Right ventricle myocardium inferior (tissue), 1 donor: ENCODE measurements at places on chromosomes 2 and 18.

DNA sequence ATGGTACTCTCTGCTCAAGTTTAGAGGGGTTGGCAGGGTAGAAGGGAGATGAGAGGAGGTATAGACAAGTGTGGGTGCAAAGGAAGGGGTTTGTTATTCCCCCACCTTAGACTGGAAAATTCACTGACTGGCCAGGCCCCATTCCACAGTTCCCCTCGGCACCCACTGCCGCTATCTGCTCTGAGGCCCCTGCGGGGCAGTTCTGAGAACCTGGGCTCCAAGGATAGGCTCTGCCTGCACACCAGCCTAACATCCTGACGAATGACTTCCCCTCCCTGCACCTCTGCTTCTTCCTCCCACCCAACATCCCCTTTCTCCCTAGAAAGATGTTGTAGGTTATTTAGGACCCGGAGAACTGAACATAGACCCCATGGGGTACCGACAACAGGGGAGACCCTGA is 303.9 kb upstream of the HDAC4 start:
- no peak for DNase-seq

GRCh38 chr18:48355276-48356115 is 53.7 kb downstream of the ZBTB7C start:
- DNase-seq = no peak

DNA sequence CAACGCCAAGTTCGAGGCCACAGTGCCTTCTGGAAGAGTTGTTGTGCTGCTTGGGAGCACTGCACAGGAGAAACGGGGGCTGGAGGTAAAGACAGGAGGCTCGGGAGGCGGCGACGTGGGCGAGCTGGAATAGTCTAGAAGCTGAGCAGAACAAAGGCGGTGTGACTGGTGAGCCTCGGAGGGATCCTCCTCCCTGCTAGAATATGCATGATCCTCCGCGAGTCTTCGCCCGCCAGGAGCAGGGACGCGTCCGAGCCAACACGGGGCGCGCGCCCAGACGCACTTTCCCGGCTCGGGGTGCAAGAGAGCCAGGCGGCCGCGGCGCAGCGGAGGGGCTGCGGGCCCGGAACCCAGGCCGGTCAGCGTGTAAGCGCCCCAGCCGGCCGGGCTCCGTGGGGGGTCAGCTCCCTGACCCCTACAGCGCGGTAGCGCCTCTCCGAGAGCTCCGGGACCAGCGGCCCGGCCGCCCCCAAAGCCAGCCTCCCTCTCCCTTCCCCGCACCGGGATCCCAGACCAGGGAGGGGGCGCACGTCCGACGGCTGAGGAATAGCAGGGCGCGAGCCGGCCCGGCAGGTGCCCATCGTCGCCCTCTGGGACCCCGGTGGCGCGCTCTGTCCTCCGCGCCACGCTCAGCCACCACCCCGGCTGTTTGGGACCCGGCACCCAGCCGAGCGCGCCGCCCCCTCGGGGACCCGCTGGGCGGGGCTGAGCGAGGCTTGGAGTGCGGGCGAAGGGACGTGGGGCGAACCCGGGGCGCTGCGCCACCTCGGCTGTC is 62.5 kb downstream of the GNAL start:
- DNase-seq = no peak

DNA sequence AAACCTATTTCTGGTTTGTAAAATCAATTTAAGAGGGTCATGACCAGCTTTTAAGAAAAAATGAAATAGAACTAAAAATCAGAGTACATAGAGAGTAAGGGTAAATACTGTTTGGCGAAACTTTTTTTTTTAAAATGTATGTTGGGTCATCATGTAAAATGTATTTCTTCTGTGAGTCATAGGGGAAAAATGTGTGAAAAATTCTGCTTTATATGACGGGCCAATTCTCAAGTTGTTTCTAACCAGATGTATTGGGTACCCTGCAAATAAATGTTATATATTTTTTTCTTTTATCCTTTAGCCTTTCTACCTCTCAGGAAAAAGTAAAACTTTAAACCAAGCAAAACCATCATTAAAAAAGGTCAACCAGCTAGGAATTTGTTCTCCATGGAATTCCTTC is 13.9 kb downstream of the AFTPH start:
- no peak for DNase-seq

DNA sequence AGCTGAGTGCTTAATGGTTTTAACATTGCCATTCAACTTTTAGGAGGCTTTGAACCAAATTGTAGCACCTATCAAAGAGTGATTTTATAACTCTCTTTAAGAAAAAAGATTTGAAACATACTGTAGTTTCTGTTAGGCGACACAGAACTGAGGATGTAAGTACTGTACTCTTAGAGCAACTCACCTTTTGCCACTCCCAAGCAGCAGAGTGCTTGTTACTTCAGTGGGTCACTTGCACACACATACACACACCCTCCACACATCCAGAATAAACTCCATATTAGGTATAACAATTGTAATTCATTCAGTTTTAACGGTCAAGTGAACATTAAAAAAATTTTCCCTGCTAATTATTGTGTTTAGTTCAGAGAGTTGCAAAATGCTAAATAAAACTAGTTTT is 118.3 kb downstream of the CAMKMT start:
- no peak for DNase-seq

GRCh38 chr2:182259629-182260150 is 167.1 kb downstream of the PDE1A start:
- no peak for DNase-seq

GRCh38 chr2:38619458-38620164 is 16.9 kb upstream of the HNRNPLL start:
- DNase-seq = no peak

GRCh38 chr2:11492720-11493119 is 26.8 kb upstream of the E2F6 start:
- DNase-seq = no peak

GRCh38 chr2:38665854-38666555 is at the start of gene GALM:
GALM (plus strand) TSS chr2:38666114; CDS start chr2:38666162, 48 bp downstream.
- DNase-seq = peak; percentile 88

- DNase-seq = peak; percentile 78
These were observed 44.7 kb downstream of the MRPS5 start for GRCh38 chr2:95076705-95077529.

DNA sequence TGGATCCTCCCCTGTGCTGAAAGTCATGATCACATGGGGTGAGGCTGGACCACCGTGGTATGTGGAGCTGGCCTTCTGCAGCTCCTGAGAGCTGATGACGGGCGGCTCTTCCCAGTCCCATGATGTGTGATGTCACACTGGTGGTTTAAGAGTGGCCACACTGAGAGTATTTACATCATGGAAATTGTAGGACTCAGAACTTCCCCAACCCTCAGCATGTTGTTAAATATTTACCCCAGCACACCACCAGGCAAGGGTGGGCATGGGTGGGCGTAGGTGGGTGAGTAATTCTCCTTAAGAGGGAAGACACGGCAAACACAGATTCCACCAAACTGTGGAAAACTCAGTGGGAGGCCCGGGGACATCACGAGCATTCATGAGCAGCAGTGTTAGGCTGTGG is 106.8 kb downstream of the ALPK2 start:
- DNase-seq = no peak

DNA sequence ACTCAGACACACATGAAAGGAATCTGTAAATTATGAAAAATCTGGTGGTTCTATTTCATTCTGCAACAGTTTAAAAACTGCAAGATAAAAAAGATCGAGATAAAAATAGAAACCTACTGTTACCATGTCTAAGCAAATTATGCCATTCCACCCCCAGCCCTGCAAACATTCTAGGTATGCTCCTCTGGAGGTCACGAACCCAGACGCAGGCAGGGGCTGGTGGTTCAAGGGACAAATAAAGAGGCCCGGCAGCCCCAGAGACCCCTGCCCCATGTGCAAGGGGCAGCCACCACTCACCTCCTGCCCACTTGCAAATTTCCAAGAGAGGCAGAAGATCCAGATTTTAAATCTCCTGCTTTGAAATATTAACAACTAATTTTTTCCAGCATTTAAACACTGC is 210.5 kb downstream of the ANAPC1 start:
- no peak for DNase-seq

GRCh38 chr2:113765276-113765675 is 8.8 kb upstream of the SLC35F5 start:
- DNase-seq = no peak

DNA sequence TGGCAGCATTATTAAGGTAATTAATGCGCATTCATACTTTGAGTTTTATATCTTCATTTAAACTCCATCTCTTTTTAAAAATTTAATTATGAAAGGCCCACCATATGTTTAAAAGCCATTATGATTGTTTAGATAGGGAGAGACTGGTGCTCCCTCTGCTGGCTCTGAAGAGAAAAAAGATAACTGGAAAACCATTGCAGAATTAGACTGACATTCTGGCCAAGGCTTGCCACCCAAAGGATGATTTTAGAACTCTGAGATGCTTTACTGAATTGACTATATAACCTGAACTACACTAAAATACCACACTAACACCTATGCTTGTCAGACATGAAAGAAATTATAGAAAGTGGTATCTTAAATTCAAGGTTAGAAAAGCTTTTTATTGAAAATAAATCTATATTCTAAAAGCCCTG is 127.6 kb upstream of the SPOPL start:
- no peak for DNase-seq

DNA sequence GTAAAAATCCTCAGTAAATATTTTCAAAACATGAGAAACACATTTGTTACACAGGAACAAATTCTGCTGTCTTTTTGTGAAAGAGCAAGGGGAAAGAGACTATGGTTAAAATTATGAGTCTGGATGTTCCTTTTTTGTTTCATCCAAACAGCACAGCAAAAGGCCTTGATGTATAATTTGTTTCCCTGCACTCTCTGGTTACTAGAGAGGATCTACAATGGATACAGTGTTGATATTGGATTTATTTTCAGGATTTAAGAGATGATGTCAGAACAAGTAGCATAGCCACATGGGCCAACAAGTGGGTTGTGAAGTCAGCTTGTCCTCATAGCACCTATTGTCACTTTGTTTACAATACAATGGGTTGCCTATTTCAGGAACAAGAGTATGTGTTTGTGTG is 11.3 kb upstream of the ERBB4 start:
- DNase-seq = no peak

GRCh38 chr18:11163665-11164064 is 14.3 kb upstream of the PIEZO2 start:
- DNase-seq = no peak

- DNase-seq = no peak
These were observed 121.8 kb downstream of the GLI2 start for GRCh38 chr2:120857422-120857821.

DNA sequence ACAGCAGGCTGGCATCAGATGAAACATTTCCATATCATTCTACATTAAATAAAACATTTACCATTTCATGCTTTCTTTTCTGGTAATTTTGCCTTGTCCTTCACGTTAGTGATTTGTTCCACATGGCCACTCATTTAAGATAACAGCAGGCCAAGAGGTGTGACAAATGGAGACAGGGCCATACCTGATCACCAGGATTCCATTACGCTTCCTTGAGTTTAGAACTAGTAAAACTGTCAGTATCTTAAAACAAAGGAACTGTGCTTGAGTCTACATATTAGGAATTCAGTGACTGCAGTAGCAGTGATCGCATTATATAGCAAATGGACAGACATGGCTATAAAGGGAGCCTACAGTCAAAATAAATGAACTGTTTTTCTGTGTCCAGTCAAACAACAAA is 155.1 kb upstream of the FSHR start:
- DNase-seq = no peak

GRCh38 chr18:39746201-39746600 is 2180.6 kb upstream of the CELF4 start:
- no peak for DNase-seq

DNA sequence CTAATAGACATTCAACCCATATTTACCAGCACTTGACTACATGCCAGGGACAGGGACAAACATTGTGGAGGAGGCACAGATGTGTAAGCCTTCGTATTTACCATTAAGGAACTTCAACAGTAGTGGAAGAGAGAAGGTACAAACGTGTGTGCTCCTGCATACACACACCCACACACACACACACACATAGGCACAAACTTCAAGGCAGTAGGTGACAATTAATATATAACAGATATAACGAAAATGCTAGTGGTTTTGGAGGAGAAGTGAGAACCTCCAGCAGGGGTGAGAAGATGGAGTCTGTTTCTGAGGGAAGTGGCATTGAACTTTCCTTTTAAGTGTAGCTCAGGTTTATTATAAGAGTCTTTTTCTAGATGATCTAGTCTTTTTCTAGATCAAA is 231.1 kb downstream of the SETBP1 start:
- DNase-seq = no peak

DNA sequence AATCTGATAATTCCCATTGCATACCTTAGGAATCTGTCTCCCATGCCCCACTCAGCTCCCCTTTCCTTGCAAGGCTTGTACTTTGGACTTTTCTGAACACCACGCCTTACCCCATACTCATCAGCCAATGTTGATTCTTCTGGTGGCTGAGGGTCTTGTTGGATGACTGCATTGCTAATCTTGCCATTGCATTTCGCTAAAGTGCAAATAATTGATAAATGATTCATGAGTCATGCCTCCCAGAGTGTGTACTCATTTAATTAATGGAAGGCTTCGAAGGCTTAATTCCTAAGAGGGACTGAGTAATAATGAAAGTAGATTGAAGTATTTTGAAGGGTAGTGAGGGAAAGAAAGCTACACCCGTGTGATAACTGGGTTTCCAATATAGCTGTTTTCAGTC is 28.0 kb upstream of the PPP1R1C start:
- no peak for DNase-seq

GRCh38 chr2:9086465-9086864 is 83.0 kb upstream of the MBOAT2 start:
- no peak for DNase-seq

DNA sequence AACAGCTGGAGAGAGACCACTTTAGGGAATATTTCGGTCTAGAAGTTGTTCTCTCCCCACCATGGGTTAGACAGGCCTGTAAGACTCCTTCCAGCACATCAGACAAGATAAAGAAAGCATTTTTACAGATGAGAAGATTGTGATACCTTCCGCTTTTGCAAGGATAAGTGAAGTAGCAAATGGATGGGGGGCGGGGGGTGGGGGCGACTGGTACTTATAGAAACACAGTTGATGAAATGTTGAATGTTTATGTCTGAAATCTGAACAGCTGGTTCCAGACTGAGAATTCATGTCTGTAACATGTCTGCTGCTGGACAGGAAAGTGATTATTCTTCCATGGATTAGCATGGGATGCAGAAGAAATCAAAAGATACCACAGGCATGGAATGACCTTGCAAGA is 90.5 kb upstream of the FN1 start:
- DNase-seq = no peak

GRCh38 chr2:203909974-203910373 is 26.6 kb upstream of the ICOS start:
- DNase-seq = no peak

- no peak for DNase-seq
These were observed 267.4 kb upstream of the NT5C1B start for GRCh38 chr2:18856765-18857164.
